ENCODE measurements at places on chromosomes 3 and 15.

DNA sequence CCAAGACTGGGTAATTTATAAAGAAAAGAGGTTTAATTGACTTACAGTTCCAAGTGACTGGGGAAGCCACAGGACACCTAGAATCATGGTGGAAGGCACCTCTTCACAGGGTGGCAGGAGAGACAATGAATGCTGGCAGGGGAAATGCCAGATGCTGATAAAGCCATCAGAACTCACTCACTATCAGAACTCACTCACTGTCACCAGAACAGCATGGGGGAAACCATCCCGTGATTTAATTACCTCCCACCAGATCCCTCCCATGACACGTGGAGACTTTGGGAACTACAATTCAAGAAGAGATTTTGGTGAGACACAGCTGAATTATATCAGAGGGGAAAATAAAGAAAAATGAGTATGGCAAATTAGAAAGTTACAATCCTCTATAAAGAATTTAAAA lies 310.9 kb downstream of the BCHE start:
- no peak for DNase-seq

GRCh38 chr3:138051947-138052802 lies 42.2 kb downstream of the CLDN18 start:
- DNase-seq = no peak

DNA sequence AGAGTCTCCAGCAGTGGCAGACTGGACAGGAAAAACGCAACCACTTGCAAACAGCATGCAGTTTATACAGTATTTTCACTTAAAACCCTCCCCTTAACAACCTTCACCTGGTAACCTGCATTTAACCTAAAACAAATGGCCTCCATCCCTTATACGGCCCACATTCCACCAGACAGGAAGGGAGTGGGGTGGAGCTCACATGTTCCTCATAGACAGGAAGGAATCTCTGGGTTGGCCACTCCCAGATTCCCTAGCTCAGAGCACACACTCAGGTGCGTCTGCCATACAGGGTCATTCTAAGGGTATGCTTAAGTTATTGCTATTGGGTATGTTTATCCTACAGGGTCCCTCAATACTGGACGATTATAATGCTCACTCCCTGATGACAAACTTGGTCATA lies 16.8 kb upstream of the ABHD2 start:
- no peak for DNase-seq

GRCh38 chr3:27504749-27505148 lies 20.6 kb upstream of the SLC4A7 start:
- DNase-seq = no peak

DNA sequence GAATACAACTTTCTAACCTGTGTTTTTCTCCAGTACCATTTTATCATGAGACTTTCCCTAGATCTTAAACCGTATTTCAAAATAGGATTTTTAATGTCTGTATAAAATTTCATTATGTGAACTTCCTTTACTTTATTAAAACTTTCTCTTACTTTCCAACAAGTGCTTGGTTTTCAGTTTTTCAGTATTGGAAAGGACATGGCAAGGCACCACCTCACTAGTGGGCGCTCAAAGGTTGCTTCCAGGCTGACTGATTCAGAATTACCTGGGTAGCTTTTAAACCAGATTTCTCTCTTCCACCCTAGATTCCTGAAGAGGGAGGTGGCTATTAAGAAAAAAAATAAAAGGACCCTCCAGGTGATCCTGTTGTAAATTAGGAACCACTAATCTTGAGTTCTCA lies 236.6 kb downstream of the SOX2 start:
- DNase-seq = no peak

DNA sequence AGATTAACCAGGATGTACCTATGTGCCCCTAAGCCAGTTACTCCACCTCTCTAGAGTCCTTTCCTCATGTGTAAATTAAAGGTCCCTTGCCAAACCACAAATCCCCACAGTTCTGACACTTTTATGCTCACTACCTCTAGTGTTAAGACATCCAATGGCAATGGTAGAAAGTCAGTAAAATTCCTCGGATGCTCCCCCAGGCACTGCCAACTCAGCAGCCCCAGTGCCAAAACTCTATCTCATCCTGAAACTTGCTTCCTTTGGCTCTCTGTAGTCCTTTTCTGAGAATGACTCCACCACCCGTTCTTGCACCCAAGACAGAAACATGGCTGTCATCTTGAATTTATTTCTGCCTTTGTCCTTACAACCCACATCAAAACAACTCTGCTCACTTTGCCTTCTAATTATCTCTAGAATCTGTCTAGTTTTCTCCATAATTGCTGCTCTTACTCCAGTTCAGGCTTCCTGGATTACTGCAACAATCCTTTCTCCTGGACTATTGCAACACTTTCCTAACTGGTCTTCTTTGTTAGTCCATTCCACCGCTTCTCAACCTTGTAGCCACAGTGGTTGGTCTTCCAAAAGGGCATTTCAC lies 41.6 kb downstream of the MB21D2 start:
- DNase-seq = no peak

DNA sequence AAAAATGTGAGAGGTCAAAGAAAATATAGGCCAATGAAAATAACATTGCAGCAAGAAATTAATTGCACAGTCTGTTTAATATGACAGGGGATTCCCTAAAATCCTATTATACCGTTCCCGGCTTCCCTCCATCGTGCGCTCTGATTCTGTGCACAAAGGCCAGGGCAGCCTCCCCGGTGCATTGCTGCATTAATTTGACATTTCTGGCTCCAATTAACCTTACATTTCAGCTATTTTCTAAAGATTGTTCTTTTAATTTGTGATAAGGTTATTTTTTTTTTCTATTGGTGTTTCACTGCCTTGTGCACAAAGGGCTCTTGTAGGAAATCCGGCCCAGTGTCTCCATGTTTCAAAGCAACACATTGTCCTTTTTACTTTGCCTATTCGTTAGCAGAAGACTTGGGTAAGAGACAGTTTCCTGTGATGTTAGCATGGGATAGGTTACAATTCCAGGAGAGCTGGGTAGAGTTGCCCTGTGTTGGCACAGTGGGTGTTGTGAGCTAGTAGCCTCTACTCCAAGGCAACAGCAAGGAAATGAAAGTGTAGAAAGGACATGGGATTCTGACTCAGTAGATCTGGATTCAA lies 257.3 kb upstream of the IGF1R start:
- DNase-seq = no peak
